Stimulated activated CD4-positive, alpha-beta T cell treated with anti-CD3 and anti-CD28 coated beads, Interleukin-1b, Interleukin-23, amount 100 ng/mL, for 4 hours (primary cell): ENCODE measurements at places on chromosomes 6 and 20.

- DNase-seq = no peak
Measured at GRCh38 chr6:33995309-33996119, 150.4 kb downstream of the GRM4 start.

DNA sequence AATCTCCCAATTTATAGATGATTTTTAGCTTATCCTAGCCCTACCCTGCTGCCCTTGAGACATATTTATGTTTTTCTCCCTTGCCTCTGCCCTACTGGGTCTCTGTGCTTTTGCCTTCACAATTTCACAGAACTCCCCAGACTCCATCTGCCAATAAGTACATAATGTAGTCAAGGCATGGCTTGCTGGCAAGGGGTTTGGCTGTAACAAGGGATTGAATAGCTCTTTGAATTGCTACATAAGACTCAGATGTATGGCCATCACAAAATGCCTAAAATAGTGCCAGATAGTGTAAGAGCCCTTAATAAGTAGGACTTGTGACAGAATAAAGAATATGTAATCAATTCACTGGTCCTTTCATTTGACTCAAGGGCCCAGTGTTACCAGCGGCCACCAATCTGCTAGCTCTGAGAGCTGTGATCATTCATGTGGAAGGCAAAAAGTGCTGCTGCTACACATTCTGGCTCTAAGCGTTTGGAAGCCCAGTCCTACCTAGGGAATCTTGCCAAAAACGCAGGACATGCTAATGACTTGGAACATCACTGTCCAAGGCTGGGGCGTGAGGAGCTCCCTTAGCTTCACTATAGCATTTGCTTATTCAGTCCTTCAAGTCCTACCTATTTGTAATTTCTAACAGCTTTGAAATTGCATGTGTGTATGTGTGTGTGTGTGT lies 20.5 kb downstream of the CLVS2 start:
- DNase-seq = no peak

GRCh38 chr20:63003546-63003945 lies 3.2 kb downstream of the BHLHE23 start:
- DNase-seq = no peak

- no peak for DNase-seq
Measured at GRCh38 chr6:45758787-45759471, 256.7 kb downstream of the CLIC5 start.

- no peak for DNase-seq
Measured at GRCh38 chr20:61968036-61968810, 97.5 kb downstream of the TAF4 start.

- DNase-seq = no peak
Measured at GRCh38 chr6:164817662-164818061, 491.7 kb downstream of the C6orf118 start.

GRCh38 chr20:35008411-35009342 lies 53.0 kb downstream of the MYH7B start:
- no peak for DNase-seq

GRCh38 chr20:51542571-51543421 lies at the start of gene NFATC2:
TSS of gene NFATC2 (minus strand) at chr20:51542719. CDS start at chr20:51542499, 220 bp downstream.
- DNase-seq = peak; percentile 39

DNA sequence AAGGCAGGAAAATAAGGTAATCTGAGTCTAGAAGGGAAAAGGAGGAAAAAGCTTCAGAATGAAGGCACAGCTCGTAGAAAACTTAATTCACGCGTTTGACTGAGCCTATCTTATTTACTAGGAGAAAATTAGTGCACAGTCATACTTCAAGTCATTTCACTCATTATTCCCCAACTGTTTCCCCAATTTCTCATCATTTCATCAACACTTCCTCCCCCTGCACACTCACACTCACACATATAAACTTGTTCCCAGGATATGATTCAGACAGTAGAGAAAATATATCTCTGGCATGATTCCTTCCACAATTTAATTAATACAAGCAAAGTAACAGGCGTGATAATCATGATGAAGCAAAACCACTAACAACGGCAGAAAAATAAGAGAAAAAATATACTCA lies 94.5 kb upstream of the F13A1 start:
- DNase-seq = no peak

DNA sequence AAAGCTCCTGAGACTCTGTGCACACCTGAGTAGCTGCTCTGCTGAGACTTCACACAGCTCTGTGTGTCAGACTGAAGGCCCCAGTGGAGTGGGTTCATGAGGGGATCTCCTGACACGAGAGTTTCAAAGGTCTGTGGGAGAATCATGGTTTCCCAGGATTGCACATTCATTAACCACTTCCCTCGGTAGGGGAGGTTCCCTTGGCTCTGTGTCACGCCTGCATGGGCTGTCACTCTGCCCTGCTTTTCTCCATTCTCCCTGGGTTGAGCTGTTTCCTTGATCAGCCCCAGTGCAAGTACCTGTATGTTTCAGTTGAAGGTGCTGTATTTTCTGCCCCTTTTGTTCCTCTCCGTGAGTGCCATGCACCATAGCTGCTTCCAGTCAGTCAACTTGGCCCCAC lies 236.9 kb downstream of the EPM2A start:
- DNase-seq = no peak

- no peak for DNase-seq
Measured at GRCh38 chr20:24964506-24964840, 15.4 kb downstream of the CST7 start.

GRCh38 chr6:10518557-10519407 lies 2.4 kb upstream of the GCNT2 start:
- DNase-seq = no peak

DNA sequence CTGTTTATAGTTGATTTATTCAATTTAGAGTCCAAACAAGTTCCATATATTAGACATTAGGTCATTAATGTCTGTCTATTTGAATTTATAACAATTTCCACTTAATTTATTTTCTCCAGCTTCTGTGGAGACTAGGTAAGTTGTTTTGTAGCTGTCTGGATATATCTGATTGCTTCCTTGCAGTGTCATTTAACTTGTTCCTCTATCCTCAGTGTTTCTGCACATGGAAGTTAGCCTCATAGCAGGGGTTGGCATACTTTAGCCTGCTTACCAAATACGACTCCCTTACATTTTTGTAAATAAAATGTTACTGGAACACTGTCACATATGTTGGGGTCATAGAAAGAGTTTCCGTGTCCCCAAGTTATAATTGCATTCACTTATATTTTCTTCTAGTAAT lies 216.1 kb downstream of the ESR1 start:
- DNase-seq = no peak

DNA sequence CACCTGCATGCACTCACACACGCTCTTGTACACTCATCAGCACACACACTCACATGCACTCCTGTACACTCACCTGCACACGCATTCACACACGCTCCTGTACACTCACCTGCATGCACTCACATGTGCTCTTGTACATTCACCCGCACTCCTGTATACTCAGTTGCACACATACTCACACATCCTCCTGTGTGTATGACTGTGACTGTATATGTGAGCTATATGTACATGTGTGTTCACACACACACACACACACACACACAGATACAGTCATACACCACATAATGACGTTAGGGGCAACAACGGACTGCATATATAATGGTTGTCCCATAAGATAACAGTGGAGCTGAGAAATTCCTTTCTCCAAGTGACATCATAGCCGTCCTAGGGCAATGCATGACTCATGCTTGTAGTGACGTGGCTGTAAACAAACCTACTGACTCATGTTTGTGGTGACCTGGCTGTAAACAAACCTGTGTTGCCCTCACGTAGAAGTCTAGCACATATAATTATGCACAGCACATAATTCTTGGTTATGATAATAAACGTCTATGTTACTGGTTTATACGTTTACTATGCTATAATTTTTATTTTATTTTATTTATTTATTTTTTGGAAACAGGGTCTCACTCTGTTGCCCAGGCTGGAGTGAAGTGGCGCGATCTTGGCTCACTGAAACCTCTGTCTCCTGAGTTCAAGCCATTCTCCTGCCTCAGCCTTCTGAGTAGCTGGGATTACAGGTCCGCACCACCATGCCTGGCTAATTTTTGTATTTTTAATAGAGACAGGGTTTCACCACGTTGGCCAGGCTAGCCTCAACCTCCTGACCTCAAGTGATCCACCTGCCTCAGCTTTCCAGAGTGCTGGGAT lies 22.8 kb upstream of the TAF4 start:
- DNase-seq = no peak

DNA sequence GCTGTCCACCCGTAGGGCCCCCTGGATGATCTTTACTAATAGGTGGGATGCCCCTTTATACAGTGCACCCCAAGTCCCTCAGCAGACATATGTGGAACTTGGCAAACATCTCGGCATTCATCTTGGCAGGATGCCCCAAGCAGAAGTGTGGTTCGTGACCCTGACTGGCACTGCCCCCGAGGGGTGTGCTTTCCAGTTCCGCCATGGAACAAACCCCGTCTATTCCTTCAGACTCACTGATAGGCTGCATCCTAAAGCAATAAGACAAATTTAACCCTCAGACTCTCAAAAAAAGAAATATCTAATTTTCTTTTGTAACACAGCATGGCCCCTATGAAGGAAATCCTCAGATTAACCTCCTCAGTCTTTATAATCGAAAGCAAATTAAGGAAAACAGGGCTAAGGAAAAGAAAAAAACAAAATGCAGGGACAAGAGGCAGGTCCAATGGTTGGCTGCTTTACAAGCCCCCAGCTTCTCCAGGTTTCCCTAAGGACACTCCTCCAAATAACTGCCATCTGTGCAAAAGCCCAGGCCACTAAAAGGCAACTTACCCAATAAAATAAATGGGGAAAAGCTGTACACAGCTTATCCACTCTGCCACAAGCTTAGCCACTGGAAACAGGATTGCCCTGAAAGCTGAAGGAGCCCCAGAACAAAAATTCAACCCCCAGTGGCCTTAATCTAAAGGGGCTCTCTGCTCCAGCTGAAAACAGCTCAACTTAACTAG lies 30.5 kb upstream of the RIPK1 start:
- no peak for DNase-seq

DNA sequence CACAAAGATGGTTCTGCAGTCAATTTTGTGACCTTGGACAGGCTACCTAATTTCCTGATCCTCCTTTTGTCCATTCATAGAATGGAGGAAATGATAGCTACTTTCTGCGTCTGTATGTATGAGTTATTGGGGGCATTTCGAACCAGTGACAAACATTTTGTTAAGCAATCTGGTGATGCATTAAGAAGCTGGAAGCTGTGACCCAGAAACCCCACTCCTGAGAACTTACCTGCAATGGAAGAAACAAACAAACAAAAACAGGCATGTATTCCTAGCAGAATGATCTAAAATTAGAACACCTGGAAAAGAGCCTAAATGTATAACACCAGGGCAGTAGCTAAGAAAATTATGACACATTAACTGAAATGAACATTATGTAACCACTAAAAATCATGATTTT lies 33.4 kb upstream of the PRND start:
- no peak for DNase-seq

DNA sequence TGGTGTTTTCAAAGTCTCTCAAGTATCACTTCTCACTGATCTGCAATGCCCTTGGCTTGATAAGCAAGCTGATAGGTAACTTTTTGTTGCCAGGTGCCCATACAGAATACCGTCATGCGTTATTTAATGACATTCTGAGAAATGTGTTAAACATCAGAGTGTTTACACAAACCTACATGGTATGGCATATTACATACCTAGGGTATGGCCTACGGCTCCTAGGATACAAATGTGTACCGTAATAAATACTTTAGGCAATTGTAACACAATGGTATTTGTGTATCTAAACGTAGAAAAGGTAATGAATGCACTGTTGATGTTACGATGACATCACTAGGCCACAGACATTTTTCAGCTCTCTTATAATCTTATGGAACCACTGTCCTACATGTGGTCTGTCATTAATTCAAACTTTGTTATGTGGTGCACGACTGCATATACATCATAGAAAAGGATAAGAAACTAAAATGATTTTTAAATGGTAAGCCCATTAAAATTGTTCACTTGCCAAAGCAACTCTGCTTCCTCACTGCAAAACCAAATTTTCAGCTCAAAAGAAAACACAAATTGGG lies 35.7 kb downstream of the CSNK2A1 start:
- DNase-seq = no peak

GRCh38 chr20:8388707-8389106 lies 256.6 kb downstream of the PLCB1 start:
- no peak for DNase-seq

DNA sequence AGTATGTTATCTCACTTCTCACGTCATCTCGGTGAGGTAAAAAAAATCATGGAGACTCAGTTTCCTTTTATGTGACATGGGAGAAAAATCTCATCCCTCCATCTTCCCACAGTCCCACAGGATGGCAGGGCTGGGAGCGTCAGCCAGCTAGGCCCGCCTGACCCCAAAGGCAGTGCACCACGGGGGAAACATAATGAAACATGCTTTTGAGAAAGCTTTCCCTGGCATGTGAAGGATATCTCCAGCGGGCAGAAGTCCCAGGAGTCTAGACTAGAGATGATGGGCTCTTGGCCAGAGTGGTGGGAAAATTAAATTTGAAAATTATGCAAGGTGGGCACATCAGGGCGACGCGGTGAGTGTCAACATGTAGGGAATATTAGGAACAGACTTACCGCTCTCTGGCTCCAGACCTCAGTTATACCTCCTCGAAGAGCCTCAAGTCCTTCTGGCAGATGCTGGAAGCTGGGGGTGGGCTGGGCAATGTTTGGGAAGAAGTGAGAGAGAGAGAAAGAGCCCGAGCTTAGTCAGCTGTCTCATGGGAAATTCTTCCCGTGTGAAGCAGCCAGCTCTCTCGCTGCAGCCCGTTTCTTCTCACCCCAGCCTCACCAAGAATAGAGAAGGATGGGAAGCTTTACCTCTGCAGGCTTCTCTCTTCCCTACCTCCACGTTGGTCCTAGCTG lies 52.3 kb downstream of the MOCS1 start:
- DNase-seq = no peak

DNA sequence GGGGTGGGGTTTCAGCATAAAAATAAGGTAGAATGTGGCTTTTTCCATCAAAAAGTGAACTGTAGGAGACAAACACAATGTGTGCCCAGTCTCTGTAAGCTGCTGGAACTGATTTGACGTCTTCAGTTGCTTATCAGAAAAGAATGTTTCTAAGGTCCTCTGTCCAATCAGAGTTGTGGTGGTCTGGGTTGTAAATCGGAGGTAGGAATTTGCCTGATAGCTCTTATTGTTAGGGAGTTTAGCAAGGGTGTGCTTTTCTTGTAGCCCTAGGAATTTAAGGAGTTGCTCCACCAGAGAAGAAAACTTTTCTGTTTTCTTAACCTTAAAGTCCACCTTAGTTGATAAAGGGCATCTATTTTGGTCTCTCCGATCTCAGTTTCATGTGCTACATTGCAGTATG lies 10.4 kb upstream of the SSTR4 start:
- no peak for DNase-seq

DNA sequence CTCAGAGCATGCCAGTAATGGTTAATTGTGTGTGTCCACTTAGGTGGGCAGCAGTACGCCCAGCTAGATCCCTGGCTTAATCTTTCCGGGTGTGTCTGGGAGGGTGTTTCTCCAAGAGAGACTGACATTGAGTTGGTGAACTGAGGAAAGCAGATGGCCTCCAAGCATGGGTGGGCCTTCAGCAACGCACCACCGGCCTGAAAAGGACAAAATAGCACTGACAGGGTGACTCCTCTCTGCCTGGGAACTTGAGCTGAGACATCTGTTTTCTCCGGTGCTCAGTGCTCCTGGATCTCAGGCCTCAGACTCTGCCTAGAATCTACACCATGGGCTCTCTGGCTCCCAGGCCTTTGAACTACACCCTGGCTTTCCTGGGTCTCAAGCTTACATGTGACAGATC lies 43.2 kb downstream of the C6orf118 start:
- no peak for DNase-seq
